ENCODE measurements at places on chromosomes 11 and 22. TPM values are rescaled to one million over a fixed set of nuclear protein-coding genes. Genes with fewer than 3 reads are reported as not detected.

The SLC22A6 gene
- 2.0 TPM for polyA plus RNA-seq

The TTC12 gene
- 4.9 TPM for polyA plus RNA-seq

The RBFOX2 gene
- polyA plus RNA-seq: 67.0 TPM

The ADSL gene
- polyA plus RNA-seq: 60.6 TPM

The PC gene
- 86.0 TPM for polyA plus RNA-seq

The KDM4E gene
- not detected for polyA plus RNA-seq

The CST6 gene
- polyA plus RNA-seq: not detected

The PPARA gene
- polyA plus RNA-seq: 8.4 TPM

The C11orf98 gene
- 103 TPM for polyA plus RNA-seq

The C22orf31 gene
- polyA plus RNA-seq: 0.36 TPM

The SGSM1 gene
- 11.4 TPM for polyA plus RNA-seq

The FGF4 gene
- not detected for polyA plus RNA-seq

The OR5L1 gene
- polyA plus RNA-seq: not detected

The ZP1 gene
- 1.0 TPM for polyA plus RNA-seq

All from brain (organoid and tissue), 16 donors.